Thyroid gland (tissue), 4 donors: ENCODE measurements at places on chromosomes 11 and 22. TPM values are rescaled to one million over a fixed set of nuclear protein-coding genes. Genes with fewer than 3 reads are reported as not detected.

DNA sequence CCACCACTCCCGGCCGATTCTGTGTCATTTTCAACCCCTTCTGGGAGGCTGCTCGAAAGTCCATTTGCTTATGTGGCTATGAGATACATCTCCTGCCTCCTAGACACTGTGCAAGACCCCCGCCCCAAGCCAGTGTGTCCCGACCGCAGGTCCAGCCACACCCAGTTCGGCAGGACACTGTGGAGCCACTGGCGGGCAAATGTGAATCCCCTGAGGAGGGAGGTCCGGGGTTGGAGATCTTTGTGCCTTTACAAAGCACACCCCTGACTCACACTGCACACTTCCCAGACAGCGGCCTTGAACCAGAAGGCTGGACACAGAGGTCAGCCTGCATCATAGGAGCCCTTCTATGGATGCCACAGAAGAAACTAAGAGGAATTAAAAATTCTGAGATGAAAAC lies 17.4 kb downstream of the FXYD6 start:
- DNase-seq = no peak
- H3K27ac ChIP-seq = no peak overlapping the region
- no peak overlapping the region for H3K4me3 ChIP-seq
- H3K27me3 ChIP-seq = no peaks in the 10 kb centered on the region

The APOA1 gene
- 23.2 TPM for total RNA-seq

DNA sequence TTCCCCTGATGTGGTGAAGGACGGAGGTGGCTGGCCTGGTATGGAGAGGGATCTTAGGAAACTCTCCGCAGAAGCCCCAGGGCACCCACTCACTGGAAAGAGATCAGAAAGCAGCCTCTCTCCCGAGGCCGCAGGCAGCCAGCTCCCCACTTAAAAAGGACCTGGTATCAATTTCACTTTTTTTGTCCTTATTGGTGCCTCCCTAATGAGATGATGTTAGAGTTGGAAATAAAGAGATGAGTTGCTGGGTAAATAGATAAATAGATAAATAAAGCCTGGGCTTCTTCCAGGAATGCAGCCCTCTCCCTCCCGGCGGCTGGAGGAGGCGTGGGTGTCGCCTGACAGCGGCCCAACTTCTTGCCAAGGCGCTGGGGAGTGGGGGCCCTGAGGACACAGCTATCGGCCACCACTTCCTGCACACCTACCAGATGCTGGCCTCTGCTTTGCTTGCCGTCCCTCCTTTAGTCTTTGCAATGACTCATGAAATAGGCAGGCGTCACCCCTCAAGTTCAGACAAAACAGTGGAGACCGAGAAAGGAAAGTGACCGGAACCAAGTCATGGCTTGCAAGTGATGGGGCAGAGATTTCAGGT lies 42.9 kb downstream of the LINC01488 start:
- DNase-seq = no peak
- no peak overlapping the region for H3K4me3 ChIP-seq
- no peaks in the 10 kb centered on the region for H3K4me1 ChIP-seq

The TSGA10IP gene
- not detected for total RNA-seq

- H3K36me3 ChIP-seq = no peaks in the 10 kb centered on the region
- no peak overlapping the region for H3K4me3 ChIP-seq
- H3K27me3 ChIP-seq = no peaks in the 10 kb centered on the region
- DNase-seq = peak; percentile 91
These were observed 398.2 kb downstream of the SHANK2 start for GRCh38 chr11:70854201-70854600.

The UCP3 gene
- 3.6 TPM for total RNA-seq

The SEPTIN5 gene
- 38.0 TPM for total RNA-seq

- H3K27me3 ChIP-seq = no peaks in the 10 kb centered on the region
- DNase-seq = no peak
- H3K36me3 ChIP-seq = no peaks in the 10 kb centered on the region
- no peak overlapping the region for H3K27ac ChIP-seq
- no peaks in the 10 kb centered on the region for H3K4me1 ChIP-seq
These were observed 25.5 kb upstream of the CYP2D6 start for GRCh38 chr22:42156121-42156520.

GRCh38 chr11:128412847-128413791 lies 174.2 kb downstream of the ETS1 start:
- H3K27ac ChIP-seq = no peak overlapping the region
- H3K27me3 ChIP-seq = no peaks in the 10 kb centered on the region
- no peak for DNase-seq
- no peaks in the 10 kb centered on the region for H3K36me3 ChIP-seq
- no peak overlapping the region for H3K4me3 ChIP-seq
- no peaks in the 10 kb centered on the region for H3K4me1 ChIP-seq

GRCh38 chr11:123195188-123196059 lies at the start of gene CLMP:
Gene CLMP (minus strand): TSS chr11:123195248. CDS start chr11:123194940, 308 bp downstream.
- H3K36me3 ChIP-seq = no peaks in the 10 kb centered on the region
- DNase-seq = peak; percentile 48
- H3K4me3 ChIP-seq = no peak within 1 kb of the TSS
- H3K27ac ChIP-seq = peak within 1 kb of the TSS; percentile 1

- H3K27me3 ChIP-seq = no peaks in the 10 kb centered on the region
- no peak overlapping the region for H3K27ac ChIP-seq
- H3K4me1 ChIP-seq = no peaks in the 10 kb centered on the region
- no peak overlapping the region for H3K4me3 ChIP-seq
These were observed 552.1 kb upstream of the CHORDC1 start for GRCh38 chr11:90774727-90775566.

The OR4A16 gene
- not detected for total RNA-seq

DNA sequence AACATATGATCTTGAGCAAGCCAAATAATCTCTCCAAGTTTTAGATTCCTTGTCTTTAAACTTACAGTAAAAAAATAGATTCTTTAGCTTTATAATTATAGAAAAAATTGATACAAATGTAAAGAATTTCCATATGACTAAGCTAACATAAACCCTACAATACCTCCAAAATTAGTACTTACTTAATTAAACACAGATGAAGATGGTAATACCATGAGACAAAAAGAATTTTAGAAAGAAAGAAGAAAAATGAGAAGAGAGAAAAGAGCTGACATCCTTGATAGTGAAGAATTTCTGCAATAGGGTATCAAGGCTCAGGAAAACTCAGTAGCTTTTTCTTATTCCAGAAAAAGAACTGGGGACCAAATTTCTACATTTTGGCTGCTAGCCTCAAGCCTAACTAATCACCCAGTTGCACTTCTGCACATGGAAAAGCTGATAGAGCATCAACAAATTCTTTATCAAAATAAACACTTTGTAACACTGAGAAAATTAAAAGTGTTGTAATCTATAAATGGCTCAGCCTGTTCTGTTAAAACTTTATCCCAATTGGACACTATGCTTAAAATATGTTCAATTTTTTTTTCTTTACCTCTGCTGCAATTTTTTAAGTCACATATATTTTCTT lies 24.7 kb upstream of the SOX6 start:
- no peaks in the 10 kb centered on the region for H3K27me3 ChIP-seq
- no peaks in the 10 kb centered on the region for H3K36me3 ChIP-seq
- DNase-seq = no peak
- H3K4me3 ChIP-seq = no peak overlapping the region
- H3K4me1 ChIP-seq = no peaks in the 10 kb centered on the region

The DBX1 gene
- total RNA-seq = not detected

DNA sequence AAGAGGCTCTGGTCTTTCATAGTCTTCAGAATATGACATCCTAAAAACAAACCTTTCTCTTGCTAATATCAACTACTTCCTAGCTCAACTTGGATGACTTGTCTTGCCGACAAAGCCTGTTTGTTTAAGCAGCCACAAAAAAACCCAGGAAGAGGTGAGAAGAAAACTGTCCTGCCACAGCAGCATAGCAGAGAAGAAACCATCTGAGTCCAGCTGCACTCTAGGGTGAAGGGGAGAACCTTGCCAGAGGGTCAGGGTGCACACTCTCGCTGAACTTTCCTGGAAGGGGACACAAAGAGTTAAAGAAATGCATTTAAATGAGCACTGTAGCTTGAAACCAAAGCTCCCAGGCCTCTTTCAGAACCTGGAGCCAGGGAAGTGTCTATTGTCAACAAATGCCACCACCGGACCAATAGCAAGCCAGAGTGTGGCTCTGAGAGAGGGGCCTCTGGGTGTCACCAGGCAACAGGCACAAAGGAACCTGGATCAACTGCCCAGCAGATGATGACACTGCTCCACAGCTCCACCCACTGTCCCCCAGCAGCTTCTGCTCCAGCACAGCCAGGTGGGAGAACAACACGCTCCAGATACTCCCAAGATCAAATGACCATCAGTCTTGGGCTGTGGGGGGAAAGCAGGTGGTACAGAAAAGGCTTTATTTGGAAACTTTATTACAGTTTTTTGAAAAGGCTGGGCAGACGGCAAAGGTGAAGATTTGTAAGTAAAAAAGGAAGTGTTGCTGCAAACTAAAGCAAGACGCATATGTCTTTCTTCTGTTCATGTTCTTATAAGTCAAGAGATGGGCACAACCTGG lies 105.7 kb downstream of the RASSF10 start:
- no peak overlapping the region for H3K27ac ChIP-seq
- H3K4me1 ChIP-seq = peaks cover 14% of the 10 kb centered on the region
- H3K36me3 ChIP-seq = no peaks in the 10 kb centered on the region
- peak; percentile 58 for DNase-seq
- no peaks in the 10 kb centered on the region for H3K27me3 ChIP-seq
- H3K4me3 ChIP-seq = no peak overlapping the region

GRCh38 chr11:4979036-4979435 lies 15.6 kb upstream of the OR51L1 start:
- no peak for DNase-seq
- no peaks in the 10 kb centered on the region for H3K4me1 ChIP-seq
- H3K27ac ChIP-seq = no peak overlapping the region
- no peaks in the 10 kb centered on the region for H3K36me3 ChIP-seq
- H3K4me3 ChIP-seq = no peak overlapping the region
